ENCODE measurements at places on chromosomes 3 and 15.

DNA sequence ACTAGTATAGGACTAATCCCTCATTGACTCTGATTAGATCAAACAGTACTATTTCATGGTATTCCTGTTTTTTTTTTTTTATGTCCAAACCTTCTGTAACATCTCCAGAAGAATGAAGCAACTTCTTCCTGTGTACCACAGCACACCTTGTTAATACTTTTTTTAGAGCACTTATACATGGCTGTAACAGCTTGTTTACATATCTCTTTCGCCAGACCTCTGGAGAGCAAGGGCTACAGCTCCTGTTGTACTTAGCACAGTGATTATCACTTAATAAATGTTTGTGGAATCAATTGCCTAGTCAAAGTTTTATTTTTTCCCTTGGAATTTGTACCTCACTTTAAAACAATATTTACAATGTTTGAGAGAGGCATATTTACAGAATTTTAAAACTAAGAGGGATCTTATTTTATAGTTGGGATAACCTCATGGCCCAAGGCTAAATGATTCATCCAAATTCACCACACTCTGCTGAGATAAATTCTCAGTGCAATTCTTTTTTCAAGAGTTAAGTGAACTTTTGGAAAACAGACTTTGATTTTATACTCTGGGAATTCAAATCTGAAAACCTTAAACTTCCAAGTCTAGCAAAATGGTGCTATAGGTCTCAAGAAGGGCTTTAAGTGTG, 9.2 kb upstream of the GATM start:
- DNase-seq: no peak

DNA sequence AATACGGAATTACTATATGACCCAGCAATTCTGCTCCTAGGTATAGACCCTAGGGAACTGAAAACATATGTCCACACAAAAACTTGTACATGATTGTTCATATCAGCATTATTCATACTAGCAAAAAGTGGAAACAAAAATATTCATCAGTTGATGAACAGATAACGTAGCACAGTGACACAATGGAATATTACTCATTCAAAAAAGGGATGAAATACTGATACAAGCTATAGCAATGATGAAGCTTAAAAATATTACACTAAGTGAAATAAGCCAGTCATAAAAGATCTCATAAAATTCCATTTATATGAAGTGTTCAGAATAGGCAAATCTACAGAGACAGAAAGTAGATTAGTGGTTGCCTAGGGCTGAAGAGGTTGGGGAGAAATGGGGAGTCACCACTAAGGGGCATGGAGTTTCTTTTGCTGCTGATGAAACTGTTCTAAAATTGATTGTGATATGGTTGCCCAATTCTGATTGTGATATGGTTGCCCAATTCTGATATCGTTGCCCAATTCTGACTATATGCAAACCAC, 10.5 kb downstream of the C15orf61 start:
- DNase-seq: no peak

DNA sequence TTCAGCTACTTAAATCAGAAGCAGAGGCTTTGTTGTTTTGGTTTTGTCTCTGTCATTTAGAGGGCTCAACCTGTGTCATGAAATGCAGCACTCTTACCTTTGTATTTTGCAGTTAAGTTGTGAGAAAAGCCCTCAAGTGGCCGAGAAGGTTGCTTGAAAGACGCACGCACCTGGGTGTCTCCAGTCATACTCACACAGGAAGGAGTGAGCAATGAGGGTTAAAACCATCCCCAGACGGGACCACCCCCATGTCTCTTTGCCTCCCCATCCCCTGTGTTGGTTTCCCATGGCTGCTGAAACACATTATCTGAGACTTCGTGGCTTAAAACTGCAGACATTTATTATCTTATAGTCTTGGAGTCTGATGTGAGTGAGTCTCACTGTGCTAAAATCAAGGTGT, 376.1 kb upstream of the CFAP20DC start:
- no peak for DNase-seq

DNA sequence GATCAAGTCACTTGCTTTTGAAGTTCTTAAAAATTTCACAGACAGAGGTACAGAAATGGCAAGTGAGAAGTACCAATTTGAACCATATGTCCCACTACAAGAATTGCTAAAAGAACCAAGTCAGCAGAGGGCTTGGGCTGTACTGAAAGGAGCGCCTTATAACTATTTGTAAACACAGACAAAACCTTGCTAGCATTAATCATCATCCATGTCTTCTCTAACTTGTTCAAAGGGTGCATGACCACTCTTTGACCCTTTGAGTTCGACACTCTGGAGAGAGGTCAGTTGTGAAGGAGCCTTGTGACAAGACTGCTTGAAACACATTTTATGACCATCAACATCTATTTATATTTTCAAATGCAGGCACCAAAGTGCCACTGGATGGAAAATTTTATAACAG, 191.7 kb downstream of the PDZRN3 start:
- DNase-seq: no peak

DNA sequence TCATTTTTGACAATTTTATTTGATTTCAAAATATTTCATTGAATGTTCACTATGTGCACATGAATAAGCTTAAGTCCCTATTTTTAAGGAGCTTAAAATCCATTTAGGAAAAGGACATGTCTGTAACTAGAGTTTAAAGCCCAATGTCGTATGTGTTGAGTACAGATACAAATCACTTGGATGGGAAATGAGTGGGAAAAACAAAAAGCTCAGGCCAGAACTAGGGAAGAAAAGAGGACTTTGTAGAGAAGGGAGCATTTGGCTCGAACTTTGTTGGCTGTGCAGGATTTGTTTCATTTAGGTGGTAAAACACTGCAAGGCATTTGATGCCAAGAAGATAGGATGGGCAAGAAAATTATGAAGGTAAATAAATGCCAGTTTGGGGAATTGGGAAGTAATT, 653.1 kb upstream of the KCNMB2 start:
- DNase-seq: no peak

DNA sequence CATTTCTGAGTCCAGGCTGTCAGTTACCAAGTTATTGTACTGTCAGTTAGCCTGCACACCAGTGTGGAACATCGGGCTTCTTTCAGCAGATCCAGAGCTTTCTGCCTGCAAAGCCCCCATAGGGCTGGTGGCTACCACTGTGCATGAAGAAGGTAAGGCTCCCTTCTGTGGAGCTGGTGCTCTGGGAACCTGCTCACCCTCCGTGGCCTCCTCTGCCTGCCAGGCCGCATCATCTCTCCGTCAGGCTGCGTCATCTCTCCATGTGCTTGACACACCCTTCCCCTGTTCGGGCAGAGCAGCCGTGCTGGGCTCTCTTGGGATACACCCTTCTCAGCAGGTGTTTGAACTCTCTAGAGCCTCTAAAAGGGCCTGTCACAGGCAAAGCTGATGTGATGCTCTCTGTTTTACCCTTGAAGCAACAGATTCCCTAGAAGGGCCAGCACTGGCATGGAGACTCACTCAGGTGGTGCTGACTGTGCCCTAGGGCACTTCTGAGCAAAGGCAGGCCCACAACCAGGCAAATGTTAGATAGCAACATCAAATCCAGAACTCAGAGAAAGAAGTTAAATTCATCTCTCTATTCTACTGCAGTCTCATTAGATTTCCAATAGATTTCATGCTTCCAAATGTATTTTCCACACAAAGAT, 261.1 kb downstream of the EPHB1 start:
- no peak for DNase-seq

DNA sequence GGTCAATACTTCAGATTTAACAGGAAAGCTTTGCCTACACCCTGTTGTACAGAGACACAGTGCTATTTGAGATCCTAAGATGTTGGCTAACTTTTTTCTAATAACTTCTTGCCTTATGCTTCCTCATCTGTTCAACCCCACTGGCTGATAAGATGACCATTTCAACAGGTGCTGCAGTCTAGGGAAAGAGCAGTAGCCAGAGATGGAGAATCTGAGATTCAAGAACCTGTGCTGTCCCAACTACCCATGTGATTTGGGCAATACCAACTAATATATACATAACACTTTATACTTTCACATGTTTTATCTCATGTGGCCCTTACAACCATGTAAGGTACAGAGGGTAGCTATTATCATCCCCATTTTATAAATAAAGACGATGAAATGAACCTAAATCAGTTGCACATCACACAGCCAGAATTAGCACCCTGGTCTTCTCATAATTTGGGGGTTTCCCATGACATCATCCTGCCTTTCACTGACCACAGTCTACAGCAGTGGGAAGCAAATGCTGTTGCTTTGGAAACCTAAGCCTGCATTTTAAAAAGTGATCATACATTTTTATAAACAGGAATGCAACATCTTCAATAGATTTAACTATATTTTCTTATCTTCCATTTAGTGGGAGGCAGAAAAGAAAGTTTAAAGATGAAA, 9.7 kb downstream of the TTC23 start:
- DNase-seq: no peak

DNA sequence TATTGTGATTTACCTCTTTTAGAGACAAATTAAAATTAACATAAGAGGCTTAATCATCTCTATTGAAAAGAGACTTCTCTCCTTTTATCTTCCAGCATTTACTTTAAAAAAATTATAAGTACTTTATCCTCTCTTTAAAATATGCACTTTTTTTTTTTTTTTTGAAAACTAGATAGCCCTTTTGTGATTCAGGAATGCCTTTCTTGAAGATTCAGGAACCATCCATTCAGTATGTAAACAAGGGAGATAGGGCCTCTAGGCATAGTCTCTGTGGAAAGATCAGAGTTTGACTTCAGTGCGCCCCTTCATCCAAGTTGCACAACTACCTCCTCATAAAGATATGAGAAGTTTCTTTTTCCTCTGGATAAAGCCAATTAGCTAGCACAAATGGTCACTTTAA, 1163.7 kb downstream of the SI start:
- DNase-seq: no peak

- DNase-seq: no peak
Measured at GRCh38 chr15:88563638-88564037, 17.2 kb upstream of the DET1 start.

GRCh38 chr15:63133786-63134185, 12.1 kb downstream of the LACTB start:
- DNase-seq: no peak

- no peak for DNase-seq
Measured at GRCh38 chr3:187568171-187568570, 102.0 kb downstream of the SST start.

DNA sequence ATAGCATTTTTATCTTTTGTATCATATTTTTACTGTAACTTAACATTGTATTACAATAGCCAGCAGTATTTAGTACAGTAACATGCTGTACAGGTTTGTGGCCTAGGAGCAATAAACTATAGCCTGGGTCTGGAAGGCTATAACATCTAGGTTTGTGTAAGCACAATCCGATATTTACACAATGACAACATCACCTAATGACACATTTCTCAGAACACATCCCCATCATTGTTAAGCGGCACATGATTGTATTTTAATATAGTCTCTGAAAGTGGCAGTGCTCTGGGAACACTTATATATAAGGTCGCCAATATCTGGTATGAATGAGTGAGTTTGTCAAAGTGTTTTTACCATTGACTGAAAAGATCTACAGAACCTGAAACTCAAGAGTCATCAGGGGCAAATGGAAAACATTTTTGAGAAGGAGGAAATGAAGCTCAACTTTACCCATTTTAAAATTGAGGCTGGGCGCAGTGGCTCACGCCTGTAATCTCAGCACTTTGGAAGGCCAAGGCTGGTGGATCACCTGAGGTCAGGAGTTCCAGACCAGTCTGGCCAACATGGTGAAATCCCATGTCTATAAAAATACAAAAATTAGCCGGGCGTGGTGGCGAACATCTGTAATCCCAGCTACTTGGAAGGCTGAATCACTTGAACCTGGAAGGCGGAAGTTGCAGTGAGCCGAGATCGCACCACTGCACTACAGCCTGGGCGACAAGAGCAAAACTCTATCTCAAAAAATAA, 38.8 kb upstream of the TNFSF10 start:
- no peak for DNase-seq

DNA sequence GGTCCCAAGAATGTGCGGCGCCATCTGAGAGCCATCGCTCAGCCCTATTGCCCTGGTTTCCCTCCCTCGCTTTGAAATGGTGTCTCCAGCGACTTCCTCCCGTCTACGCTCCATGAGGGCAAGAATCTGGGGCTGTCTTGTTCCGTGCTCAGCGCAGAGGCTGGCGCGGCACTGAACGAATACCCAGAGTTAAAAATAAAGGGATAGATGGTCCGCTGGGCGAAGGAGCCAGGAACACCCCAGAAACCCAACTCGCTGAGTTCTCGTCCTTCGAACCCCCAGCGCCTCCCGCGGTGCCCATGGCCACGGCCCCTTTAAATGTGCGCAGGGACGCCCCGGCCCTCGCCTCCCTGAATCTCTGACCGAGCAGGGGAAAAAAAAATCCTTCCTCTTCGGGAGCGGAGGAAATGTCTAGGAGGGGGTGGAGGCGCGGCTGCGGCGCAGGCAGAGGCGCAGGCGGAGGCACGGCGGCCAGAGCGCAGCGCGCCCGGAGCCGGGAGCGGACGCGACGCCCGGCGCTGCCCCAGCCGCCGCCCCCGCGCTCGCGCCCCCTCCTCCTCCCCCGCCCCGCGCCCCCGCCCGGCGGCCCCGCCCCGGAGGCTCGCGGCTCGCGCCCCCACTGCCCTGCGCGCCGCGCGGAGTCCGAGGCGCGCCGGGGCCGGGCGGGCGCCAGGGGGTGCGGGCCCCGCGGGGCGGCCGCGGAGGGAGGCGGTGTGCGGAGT, 8.5 kb upstream of the FGD5 start:
- DNase-seq: no peak

GRCh38 chr15:60421544-60421943, 23.8 kb upstream of the ANXA2 start:
- no peak for DNase-seq
